ENCODE measurements at places on chromosomes 7 and 10.

DNA sequence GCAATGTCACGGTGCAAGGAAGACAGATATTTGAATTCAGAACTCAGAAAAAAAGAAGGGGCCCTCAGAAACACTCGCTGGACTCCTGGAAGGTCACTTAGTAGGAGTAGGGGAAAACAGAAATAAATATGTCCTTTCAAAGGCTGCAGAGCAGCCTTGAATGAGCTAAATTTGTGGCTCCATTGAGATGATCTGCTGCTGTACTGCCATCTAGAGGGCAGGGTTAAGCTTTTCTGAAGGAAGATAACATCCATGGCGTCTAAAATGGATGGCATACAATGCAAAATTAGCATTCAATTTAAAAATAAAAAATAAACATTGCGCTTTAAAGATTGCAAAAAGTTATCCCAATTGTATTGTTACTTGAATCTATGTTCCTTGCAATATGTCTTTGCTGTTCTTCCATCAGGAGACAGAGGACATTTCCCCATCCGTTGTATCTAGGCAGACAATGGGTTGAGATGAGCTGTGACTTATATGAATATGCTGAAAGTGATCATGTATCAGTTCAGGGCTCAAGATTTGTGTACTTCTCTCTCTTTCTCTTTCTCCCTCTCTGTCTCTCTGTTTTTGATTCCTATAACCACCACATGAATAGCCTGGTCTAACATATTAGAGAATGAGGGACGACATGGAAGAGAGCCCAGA lies 642.2 kb downstream of the SH2D4B start:
- DNase-seq, result no peak

DNA sequence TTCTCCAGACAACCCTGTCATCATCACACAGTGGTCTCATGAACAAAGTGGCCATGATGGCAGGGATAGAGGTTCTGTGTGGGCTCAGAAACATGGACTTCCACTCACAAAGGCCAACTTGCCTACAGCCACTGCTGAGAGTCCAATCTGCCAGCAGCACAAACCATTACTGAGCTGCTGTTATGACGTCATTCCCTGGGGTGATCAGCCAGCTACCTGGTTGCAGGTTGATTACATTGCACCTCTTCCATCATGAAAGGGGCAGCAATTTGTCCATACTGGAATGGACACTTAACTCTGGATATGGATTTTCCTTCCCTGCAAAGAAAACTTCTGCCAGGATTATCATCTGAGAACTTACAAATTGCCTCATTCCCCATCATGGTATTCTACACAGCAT lies 1275.9 kb downstream of the TYW1 start:
- no peak for DNase-seq

- peak; percentile 83 for DNase-seq
These were observed 54.5 kb upstream of the OPALIN start for GRCh38 chr10:96413151-96413787.

DNA sequence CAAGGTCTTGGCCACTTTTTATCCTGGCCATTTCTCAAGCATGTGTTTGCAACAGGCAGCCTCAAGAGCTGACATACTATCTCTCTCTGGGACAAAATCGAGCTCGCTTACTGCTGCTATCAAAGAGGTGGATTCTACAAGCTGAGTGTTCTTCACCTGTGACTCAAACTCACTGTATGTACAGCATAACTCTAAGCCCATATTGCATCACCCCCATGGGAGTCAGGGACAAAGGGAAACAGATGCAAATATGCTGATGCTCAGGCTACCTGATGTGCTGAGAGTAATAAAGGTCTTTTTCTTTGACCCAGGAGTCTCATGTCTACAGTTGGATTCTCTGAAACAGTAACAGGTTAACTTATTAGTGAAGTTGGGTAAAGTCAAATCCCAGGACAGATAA lies 45.2 kb downstream of the PCLO start:
- no peak for DNase-seq

- no peak for DNase-seq
These were observed 37.1 kb upstream of the GNAT3 start for GRCh38 chr7:80548840-80549530.

- DNase-seq, result no peak
These were observed 38.6 kb upstream of the SH2D4B start for GRCh38 chr10:80498833-80499741.

DNA sequence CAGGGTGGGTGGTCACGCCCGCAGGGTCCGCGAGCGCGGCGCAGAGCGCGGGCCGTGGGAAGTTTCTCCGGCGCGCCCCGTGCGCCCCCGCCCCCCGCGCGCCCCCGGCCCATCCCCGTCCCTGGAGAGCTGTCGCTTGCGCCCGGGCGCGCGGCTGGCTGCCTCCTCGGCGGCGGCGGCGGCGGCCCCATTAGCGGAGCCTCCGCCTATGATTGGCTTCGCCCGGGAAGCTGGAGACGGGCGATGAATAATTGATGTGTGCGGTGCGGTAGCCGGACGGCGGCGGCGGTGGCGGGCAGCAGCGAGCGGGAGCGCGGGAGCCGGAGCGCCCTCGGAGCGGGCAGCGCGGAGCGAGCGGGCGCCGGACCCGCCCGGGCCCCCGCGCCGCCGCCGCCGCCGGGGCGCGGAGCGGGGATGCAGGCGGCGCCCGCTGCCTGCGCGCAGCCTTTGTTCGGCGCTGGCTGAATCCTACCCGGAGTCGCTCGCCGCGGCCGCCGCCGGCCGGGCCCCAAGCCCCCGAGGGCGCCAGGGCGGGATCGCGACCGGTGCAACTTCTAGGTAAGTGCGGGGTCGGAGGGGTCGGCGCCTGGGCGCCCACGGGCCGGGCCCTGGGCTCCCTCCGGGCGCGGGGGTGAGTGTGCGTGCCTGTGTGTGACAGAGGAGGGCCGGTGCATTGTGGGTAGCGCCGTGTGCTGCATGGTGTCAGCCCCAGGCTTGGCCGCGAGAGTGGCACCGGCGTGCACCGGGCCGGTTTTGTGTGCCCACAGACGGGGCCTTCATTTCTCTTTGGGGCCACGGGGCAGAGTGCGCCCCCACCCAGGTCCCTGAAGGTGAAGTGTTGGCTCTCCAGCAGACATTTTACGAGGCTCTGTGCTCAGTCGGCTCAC lies 103.8 kb upstream of the PPIF start:
- no peak for DNase-seq

DNA sequence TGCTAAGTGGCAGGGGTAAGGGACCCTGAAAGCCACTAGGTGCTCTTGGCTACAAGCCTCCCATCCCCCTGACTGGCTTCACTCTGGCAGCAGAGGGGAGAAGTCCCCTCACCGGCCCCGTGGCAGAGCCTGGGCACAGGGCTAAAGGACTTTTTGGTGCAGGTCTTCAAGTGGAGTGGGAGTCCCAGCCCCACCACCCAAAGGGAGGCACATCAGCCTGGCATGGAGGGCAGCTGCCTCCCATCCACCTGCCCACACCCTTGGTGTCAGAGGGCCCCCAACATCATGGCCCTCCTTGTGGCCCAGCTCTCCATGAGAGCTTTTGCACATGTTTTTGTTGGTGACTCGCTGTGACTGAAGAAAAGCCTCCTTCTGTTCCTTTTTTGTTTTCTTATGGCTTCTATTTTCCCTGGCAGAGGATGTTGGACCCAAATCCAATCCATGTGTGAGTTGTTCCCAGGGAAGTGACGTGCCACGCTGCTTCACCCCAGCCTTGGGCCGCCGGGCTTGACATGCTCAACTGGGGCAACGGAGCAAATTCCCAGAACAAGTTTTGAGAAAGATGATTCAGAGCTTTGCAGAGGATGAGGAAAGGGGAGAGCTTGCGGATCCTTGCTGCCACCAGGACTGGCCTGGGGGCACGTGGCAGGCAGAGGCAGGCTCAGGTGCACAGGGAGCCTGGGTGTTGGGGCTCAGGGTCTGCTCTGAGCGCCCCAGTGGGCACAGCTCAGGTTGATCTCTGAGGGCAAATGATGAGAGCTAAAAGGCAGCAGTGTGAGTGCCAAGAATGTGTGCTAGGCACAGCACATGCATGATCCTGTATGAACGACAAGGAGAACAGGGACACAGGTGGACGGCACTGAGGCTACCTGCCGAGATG lies 1.9 kb upstream of the AEBP1 start:
- DNase-seq, result no peak

Data from osteocyte (in vitro differentiated cells).